ENCODE measurements at places on chromosomes 7 and 10. TPM values are rescaled to one million over a fixed set of nuclear protein-coding genes. Genes with fewer than 3 reads are reported as not detected.

- DNase-seq = peak; percentile 84
- H3K4me1 ChIP-seq = peaks cover 4% of the 10 kb centered on the region
- no peaks in the 10 kb centered on the region for H3K36me3 ChIP-seq
Measured at GRCh38 chr10:119206603-119207365, 587 bp upstream of the GRK5 start.

- H3K4me3 ChIP-seq = no peak overlapping the region
- no peaks in the 10 kb centered on the region for H3K36me3 ChIP-seq
- no peaks in the 10 kb centered on the region for H3K27me3 ChIP-seq
- H3K4me1 ChIP-seq = no peaks in the 10 kb centered on the region
- DNase-seq = no peak
Measured at GRCh38 chr10:14571866-14572507, 202.7 kb downstream of the FAM107B start.

DNA sequence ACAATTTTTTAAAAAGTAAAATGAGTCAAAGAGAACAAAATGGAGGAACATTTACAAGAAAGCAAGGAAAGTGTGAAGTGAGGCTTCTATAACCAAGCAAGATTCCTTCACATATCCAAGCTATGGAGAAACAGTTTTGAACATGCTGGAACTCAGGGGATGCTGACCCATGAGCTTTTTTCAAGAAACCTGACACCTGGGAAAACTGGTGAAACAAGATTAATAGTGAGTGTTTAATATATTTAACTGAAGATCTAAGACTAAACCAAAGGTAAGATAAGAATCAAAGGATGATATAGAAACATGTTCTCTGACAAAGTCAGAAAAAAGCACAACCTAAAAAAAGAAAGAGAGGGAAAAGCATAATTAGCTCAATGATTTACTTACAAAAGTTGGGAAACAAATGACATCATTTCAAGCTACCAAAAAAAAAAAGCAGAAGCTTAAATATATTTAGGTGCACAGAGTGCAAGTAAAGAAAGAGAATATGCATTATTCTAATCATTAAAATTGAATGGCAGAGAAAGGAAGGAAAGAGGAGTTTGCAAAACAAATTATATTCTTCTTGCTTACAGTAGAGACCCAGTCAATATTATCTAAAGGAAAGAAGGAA is 24.9 kb downstream of the C7orf25 start:
- no peaks in the 10 kb centered on the region for H3K36me3 ChIP-seq
- H3K27ac ChIP-seq = no peak overlapping the region
- H3K4me3 ChIP-seq = no peak overlapping the region
- H3K4me1 ChIP-seq = no peaks in the 10 kb centered on the region
- no peaks in the 10 kb centered on the region for H3K27me3 ChIP-seq

- no peak overlapping the region for H3K27ac ChIP-seq
- H3K4me1 ChIP-seq = no peaks in the 10 kb centered on the region
- no peak for DNase-seq
- H3K27me3 ChIP-seq = no peaks in the 10 kb centered on the region
Measured at GRCh38 chr7:38154278-38154677, 23.8 kb upstream of the STARD3NL start.

DNA sequence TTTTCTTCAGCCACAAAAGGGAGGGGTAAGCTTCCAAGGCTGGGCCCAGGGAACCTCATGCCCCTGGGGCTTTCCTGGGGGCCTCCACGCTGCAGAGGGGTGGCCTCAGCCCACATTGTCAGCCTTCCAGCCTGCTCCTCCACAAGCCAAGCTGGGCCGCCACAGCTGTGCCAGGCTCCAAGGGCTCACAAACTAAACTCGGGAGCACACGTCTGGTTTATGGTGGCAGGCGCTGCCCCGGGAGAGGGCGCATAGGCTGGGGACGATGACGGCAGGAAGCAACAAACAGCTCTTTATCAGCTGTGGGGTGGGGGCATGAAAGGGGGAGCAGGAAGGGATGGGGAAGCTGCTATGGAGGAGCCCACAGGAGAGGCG is 6.3 kb upstream of the CDH23 start:
- no peak overlapping the region for H3K4me3 ChIP-seq
- H3K27ac ChIP-seq = no peak overlapping the region
- no peaks in the 10 kb centered on the region for H3K36me3 ChIP-seq
- DNase-seq = no peak
- H3K4me1 ChIP-seq = no peaks in the 10 kb centered on the region

DNA sequence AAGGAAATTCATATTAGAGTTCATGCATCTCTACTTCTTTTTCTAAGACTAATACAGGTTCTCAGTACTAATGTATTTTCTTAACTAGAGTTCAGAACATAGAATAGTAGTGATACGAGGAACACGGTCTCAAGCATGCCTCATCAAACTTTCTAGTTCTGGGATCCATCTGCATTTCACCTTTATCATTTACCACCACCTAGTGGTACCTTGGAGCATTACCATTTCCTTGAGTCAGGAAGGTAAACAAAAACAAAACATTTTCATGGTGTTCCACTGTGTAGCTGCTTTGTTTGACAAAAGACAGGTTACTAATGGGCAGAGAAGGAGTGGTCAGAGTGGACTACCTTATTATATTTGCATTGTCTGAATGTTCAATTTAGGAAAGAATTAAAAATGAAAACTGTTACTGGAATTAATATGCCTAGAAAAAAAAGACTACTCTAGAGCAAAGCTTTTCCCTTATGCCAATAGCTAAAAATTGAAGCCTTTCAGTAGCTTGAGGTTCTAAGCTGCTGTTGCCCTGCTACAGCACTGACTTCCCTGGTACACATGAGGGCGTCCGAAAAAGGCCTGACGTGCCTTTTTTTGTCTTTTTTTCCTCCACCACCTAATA is 44.5 kb downstream of the STARD3NL start:
- no peak for DNase-seq
- peaks cover 2% of the 10 kb centered on the region for H3K4me1 ChIP-seq
- peak overlapping the region; percentile 22 for H3K27ac ChIP-seq
- H3K36me3 ChIP-seq = peaks cover 13% of the 10 kb centered on the region

DNA sequence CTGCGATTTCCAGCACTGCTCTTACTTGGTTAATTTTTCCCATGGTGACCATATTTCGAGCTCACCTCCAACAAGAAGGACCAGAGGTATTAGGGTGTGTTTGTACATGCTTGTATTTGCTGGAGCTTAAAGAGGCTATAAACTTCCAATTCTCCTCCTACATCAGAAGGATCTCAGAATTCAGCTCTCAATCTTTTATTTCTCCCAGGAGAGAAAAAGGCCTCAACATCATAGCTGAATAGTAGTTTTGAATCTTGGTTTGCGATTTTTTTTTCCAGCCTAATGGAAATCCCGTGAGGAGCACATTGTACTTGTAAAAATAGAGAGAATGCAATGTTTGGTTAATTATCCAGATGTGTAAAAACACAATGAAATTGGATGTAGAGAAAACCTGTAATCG is 69.7 kb downstream of the CPVL start:
- H3K27ac ChIP-seq = no peak overlapping the region
- H3K36me3 ChIP-seq = no peaks in the 10 kb centered on the region
- no peak overlapping the region for H3K4me3 ChIP-seq

Gene SMIM30
- total RNA-seq = 33.5 TPM
